ENCODE measurements at places on chromosomes 11 and 22. TPM values are rescaled to one million over a fixed set of nuclear protein-coding genes. Genes with fewer than 3 reads are reported as not detected.
A peak's percentile ranks its signal among the peaks of the same experiment; 100 is the strongest.

DNA sequence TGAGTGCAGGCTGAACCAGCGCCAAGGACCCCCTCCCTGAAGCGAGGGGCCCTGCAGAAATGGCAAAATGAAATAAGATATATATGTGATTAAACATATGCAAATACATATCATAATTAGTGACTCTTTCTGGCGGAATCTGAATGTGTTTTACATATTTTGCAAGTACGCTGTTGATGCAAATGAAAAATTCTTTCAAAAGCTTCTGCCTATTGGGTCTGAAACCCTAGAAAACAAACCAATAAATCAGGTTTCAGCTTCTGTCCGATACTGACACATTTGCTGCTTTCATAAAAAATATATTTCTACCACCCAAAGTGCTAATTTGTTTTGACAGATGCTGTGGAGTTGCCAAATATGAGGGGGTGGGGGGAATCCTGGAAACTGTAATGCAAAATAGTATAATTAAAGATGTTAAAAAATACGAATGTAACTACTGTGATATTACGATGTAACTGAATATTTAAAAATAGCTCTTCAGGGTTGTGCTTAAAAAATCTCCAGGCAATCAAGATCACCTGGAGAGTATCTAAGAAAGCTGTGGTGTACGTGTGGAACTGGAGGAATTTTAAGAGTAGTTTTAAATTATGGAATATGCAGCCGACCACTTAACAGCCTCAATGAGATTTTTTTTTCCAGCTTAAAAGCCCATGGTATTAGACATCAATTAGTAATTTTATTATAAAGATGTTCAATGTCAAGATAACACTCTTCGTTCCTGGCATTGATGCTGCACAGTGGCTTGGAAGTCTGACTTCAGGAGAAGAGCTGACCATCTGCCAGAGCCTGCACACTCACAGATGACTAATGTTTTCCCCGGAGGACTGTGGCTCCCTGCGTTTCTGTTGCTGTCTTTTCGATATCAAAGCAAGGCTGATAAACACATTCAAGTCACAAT lies 122.2 kb upstream of the RCN1 start:
- ATAC-seq: no peak

DNA sequence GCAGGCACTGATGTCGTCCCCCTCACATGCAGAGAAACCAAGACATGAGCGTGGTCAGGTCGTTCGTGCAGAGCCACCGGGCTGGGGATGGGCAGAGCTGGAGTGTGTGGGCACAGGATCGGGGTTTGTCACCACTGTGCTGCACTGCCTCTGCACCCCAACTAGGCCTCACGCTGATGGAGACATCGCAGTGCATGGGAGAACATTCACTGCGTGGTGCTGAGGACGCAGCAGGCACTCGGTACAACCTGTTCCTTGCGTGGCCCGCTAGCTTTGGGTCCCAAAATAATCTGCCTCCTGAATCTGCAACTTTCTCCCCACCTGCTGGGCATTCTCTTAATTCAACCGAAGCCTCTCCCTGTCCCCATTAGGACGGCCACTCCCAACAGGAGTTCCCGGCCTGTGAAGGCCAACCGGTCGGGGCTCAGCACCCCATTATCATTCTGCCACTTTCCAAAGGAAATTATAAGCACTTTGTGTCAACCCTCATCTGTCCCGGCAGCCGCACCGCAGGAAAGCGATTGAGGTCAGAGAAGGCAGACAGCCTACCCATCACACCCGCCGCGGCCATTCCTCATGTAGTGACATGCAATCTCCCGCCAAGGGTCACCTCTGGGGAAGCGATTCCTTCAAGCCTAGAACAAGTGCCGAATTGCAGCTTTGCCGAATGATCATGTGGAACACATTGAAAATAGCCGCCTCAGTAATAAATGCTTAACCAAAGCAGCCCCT lies 490.4 kb downstream of the MN1 start:
- no peak for ATAC-seq

DNA sequence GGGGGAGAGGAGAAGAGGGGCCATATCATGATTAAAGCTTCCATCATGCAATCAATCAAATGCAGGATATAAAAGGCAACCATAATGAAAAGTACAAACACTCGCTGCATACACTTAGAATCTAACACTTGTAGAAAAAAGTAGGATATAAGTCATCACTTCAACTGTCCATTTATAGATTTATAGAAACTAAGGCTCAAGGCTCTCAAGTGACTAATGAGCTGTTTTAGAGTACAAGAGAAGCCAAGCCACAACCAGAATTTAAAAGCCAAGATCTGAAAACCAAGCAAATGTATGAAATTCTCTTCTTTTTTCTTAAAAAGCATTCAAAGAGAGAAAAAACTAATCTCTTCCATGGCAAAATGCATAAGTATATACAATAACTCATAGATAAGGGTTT lies 160.2 kb upstream of the BLID start:
- ATAC-seq: no peak

DNA sequence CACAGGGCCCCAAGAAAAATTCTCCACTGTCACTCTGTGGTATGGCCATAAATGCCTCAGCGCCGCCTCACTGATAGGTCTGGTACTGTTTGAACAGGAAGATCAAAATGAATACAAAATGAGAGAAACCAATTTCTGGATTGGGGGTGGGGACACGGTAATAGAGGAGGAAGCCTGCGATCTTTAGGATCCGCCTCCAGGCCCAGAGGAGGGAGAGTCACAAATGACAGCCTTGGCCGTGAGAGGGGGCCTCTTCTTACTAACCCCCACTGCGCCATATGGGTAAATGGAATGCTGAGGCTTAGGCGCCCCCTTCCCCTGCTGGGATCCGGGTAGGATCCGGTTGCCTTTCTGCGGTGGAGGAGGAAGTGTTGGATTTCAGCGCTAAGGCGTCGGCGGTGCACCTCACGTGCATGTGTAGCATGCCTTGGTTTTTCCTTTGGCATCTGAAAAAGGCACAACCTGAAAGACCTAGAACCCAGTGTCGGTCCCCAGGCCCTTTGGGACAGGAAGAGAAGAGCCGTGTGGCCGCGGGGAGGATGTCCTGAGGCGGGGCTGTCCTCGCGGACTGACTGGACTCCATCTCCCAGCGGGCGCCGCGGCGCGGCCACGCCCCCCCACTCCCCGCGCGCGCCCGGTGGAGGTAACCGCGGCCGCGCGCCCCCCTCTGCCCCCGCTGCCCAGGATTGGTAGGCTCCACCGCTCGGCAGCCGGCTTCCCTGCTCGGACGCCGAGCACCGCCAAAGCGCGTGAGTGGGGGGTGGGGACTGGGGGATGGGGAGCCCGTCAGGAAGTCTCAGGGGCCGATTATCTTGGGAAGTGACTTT lies 718 bp upstream of the MADD start:
- peak; percentile 91 for ATAC-seq

GPR83 gene
- total RNA-seq: not detected
